ENCODE measurements at places on chromosomes 1 and 21.

DNA sequence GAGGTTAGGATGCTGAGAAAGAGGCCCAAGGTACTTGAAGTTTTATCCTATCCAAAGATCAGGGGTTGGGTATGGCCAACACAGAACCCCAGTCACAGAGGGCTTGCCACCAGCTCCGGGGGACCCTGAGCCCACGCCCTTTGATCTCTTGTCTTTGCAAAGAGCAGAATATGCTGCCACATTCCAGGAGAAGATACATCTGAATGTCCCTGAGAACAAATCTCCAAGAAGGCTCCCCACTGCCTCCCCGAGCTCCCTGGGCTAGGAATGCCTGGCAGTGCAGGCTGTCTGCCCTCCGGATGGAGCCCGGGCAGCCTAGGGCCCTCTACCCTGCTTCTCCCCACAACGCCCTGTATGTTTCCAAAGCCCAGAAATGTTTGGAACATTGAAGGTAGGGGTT lies 49.2 kb downstream of the AJAP1 start:
- DNase-seq: no peak

- DNase-seq: no peak
These were observed 76.4 kb upstream of the MARK1 start for GRCh38 chr1:220451532-220451931.

DNA sequence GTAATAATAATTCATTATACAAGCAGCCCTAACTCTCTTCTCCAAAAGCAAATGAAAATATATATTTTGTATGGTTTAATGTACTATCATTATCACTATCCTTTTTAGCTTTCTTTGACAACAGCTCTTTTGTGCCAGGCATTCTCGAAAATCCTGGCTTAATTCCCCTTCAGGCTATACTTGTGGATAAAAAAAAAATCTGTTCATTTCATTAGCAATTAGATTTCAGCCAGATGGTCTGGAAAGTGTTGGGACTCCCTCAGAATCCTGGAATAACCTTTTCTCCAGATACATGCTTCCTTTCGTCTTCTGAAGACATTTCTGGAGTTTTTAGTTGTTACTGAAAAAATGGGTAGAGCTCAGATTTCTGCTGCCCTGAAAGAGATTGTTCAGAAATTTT lies 83.4 kb upstream of the PLPPR4 start:
- no peak for DNase-seq

GRCh38 chr1:201528631-201529252 lies 10.2 kb upstream of the NAV1 start:
- DNase-seq: no peak

DNA sequence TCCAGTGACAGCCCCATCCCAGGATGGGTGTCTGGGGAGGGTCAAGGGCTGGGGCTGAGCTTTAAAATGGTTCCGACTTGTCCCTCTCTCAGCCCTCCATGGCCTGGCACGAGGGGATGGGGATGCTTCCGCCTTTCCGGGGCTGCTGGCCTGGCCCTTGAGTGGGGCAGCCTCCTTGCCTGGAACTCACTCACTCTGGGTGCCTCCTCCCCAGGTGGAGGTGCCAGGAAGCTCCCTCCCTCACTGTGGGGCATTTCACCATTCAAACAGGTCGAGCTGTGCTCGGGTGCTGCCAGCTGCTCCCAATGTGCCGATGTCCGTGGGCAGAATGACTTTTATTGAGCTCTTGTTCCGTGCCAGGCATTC lies 24.2 kb downstream of the PCSK9 start:
- DNase-seq: no peak

GRCh38 chr1:193417945-193418744 lies 231.7 kb upstream of the B3GALT2 start:
- DNase-seq: no peak

GRCh38 chr1:12251442-12251841 lies 21.6 kb downstream of the VPS13D start:
- DNase-seq: no peak

- DNase-seq: no peak
These were observed 118.5 kb downstream of the ITSN1 start for GRCh38 chr21:33760641-33761440.

GRCh38 chr1:243942196-243943150 lies 92.4 kb upstream of the AKT3 start:
- no peak for DNase-seq

DNA sequence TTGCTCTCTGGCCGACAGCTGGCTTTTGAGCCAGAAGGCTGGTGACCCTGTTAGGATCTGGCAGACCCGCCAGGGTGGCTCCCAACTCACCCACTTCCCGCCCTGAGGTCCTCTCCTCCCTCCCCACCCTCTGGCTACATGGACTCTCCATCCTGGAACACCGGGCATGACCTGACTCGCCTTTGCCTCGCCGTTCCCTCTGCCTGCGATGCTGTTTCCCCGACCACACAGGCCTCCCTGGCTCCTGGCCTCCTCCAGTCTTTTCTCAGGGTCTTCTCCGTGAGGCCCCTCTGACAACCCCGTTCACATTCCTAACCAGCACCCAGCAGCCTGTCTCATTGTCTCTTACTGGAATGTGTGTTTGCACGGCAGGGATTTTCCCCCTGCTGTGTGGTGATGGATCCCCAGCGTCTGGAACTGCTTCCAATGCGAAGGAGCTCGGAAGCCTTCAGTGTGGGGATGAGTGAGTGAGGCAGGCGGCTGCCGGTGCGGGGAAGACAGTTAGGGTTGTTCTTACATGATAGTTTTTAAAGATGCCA lies 46.0 kb upstream of the POFUT2 start:
- DNase-seq: peak; percentile 19

GRCh38 chr1:202658769-202659168 lies 51.5 kb downstream of the SYT2 start:
- DNase-seq: no peak

GRCh38 chr1:76059451-76059850 lies 15.1 kb upstream of the ST6GALNAC3 start:
- DNase-seq: no peak

GRCh38 chr1:203270448-203270847 lies 34.9 kb upstream of the BTG2 start:
- DNase-seq: no peak

GRCh38 chr21:38956856-38957571 lies 151.3 kb downstream of the ETS2 start:
- DNase-seq: no peak

GRCh38 chr1:223810586-223810985 lies 35.2 kb downstream of the TP53BP2 start:
- no peak for DNase-seq

GRCh38 chr21:33334191-33334590 lies 9.4 kb downstream of the IFNAR1 start:
- DNase-seq: no peak

GRCh38 chr1:183023601-183024316 lies 539 bp downstream of the LAMC1 start:
- DNase-seq: peak; percentile 66

DNA sequence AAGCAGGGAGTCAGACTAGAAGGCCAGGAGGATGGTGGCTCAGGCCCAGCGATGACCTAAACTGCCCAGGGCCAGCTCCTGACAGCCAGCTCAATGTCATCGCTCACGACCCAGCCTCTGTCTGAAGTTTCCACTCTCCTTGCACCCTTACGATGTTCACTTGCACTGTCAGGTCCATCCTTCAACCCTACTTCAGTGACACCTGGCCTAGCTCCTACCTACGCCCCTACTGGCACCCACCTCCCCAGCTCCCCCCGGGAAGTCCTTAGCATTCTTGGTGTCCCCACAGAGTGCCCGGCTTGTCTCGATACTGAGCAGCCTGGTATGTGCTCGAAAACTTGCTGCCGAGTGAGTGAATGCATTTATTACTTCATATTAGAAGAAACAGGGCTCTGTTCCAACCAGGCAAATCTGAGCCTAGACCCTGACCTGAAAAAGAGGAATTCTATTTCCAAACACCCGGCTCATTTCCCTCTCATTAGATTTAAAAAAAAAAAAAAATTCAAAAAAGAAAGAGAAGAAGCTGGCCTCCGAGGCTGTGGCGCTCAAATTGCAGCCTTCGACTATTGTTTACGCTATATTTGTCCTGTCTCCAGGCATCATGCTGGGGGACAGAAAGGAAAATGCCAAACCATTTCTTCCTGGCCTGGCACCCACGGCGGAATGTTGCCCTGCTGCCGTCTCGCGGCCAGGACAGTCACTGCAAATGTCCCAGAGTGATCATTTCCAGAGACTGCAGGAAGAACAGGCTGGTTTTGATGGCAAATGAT lies 29.8 kb upstream of the LRRC38 start:
- DNase-seq: peak; percentile 68

DNA sequence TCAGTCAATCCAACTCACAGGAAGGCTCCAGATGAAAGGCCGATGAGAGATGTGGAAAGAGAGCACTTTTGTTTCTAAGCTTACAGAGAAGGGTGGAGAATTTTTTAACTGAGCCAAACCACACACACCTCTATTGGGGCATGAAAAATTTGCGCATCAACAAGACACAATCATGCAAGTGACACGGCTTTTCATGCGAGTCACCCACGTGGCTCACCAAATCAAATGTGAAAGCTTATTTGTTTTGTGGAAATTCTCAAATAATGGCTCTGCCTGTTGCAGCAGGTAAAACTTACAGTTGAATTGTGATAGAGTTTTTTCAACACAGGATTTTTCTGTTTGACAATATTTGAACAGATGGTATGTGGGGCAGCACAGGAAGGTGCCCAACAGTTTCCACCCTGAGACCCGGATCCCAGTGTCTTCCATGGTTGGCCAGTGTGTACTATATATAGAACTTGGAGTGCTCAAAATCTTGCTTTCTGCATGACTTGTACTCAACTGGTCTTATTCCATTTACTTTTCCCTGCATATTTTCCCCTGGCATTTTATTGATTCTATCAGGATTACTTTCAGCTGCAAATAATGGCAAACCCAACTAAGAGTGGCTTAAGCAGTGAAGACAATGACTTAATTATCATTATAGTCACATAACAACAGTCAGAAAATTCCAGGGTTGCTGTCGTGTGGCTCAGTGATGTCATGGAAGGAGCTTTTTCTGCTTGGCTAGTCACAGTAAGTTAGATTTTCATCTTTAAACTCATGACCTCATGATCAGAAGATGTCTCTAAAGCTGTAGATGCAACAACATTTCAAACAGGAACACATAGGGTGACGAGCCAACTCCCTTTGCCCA lies 90.6 kb upstream of the SIM2 start:
- no peak for DNase-seq

GRCh38 chr1:209029737-209030136 lies 553.8 kb upstream of the CAMK1G start:
- DNase-seq: no peak

DNA sequence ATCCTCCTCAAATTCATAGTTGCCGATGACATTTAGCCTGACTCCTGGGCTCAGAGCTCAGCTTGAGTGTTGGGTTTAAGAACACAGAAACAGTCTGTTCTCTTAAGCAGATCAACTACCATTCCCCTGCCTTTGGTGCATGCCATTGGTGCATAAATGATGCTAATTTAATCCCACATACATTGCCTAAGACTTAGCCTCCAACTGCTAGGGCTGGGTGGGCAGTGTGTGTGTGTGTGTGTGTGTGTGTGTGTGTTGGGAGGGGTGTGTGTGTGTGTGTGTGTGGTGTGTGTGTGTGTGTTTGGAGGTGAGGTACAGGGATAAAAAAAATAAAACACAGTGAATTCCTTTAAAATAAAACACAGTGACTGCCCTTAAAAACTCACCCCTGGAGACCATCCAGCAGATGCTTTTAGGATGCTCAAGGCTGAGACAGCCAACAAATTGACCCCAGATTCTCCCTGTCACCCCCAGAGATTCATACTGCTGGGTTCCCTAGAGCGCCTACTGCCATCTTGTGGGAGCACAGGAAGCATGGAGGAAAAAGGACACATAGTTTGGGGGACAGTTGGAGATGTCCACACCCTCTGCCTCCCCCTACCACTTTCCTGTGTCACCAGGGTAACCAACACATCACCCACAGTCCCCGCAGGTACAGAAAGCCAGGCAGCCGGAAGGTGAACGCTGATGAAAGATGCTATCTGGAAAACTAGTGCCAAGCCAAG lies 30.6 kb downstream of the KLHDC7A start:
- no peak for DNase-seq

DNA sequence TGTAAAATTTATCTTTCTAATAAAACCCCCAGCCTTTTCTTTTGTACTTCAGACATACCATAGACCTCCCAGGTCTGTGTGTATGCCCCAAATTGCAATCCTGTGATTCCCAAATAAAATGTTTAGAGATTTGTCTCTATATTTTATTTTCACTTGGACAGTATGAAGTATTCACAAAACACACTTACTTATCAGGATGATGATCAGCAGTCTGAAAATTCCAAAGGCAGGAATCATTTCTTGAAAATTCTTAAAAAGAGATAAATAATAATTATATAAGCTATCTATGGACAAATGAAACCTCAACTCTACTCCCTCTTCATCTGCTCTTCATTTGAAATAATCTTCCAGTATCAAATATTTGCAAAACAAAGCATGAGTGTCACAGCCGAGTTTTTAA lies 11.6 kb upstream of the GJA9 start:
- DNase-seq: no peak

DNA sequence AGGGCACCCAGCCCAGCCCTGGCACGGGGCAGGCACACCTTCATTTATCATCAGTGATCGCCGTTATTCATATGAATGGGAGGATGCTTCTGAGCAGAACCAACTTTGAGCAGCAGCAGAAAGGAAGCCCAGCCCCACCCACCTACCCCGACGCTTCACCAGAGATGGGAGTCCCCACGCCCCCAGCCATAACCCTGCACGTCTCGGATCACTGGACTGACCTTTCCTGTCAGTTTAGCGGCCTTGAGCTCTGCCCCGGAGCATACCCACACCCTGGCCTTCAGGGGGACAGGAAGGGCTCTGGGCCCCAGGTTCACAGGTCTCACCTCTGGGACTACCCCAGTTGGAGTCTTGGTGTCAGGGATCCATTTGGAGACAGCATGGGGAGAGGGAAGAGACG lies 18.1 kb downstream of the LRP8 start:
- DNase-seq: no peak

DNA sequence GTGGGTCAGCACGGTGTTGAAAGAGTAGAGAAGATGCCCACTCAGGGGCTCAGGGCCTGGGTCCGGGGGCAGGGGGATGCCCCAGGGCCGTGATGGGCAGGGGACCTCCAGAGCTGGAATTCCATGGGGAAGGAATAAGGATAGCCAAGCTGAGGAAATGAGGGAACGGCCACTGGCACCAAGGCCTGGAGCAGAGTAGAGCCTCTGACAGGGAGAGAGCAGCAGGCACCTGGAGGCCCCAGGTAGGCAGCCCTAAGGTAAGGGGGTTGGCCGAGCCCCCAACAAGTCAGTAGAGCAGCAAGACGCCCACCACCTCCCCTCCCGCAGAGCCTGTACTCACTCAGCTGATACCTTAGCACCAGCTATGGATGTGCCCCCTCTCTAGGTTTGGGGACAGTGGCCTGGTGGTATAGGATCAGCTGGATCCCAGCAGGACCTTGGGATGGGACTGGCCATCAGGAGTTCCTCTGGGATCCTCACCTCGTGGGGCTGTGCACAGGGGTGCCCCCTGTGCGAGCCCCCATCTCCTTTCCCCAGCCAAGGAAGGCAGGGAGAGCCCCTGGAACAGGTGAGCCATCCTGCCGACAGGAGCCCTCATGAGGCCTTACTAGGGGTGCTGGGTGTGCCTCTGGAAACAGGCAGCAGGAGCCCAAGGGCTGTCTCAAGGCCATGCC lies 21.0 kb upstream of the ARF1 start:
- DNase-seq: peak; percentile 6
